ENCODE measurements at places on chromosomes 5 and 9.
A peak's percentile ranks its signal among the peaks of the same experiment; 100 is the strongest.

DNA sequence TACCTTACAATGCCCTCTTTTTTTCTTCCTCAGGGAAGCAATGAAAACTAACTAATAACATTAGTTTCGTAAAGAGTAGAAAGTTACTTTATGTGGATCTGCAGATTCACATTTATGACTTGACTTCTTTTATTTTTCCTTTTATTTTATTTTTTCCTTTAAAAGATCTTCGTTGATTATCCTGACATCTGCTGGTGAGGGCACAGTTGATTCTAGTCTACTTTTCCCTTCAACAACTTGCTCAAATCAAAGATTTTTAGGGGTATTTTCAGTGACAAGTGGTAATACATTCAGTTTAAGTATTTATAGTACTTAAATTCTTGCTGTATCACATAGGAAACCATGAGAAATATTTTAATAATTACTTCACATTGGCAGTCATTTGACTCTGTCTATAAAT lies 4.9 kb downstream of the EDIL3 start:
- no peak for DNase-seq
- H3K27me3 ChIP-seq: no peaks in the 10 kb centered on the region
- no peak overlapping the region for H3K27ac ChIP-seq
- H3K4me1 ChIP-seq: peaks cover 4% of the 10 kb centered on the region
- H3K36me3 ChIP-seq: no peaks in the 10 kb centered on the region

GRCh38 chr5:39624268-39624886 lies 199.6 kb upstream of the DAB2 start:
- H3K27me3 ChIP-seq: no peaks in the 10 kb centered on the region
- H3K4me3 ChIP-seq: no peak overlapping the region
- H3K4me1 ChIP-seq: no peaks in the 10 kb centered on the region

- H3K36me3 ChIP-seq: no peaks in the 10 kb centered on the region
- H3K4me1 ChIP-seq: no peaks in the 10 kb centered on the region
- no peak overlapping the region for H3K4me3 ChIP-seq
- no peak overlapping the region for H3K27ac ChIP-seq
- DNase-seq: no peak
- peaks cover 2% of the 10 kb centered on the region for H3K27me3 ChIP-seq
Measured at GRCh38 chr9:115002371-115003120, 72.2 kb upstream of the TNFSF8 start.

GRCh38 chr5:11852717-11853087 lies 51.5 kb downstream of the CTNND2 start:
- no peak for DNase-seq
- no peaks in the 10 kb centered on the region for H3K36me3 ChIP-seq
- H3K4me1 ChIP-seq: 0 out of 2 replicates have a peak, but pooled peaks cover 4% of the 10 kb centered on the region
- H3K27ac ChIP-seq: no peak overlapping the region
- H3K4me3 ChIP-seq: no peak overlapping the region

GRCh38 chr5:61493973-61494372 lies 161.9 kb downstream of the ZSWIM6 start:
- H3K4me1 ChIP-seq: no peaks in the 10 kb centered on the region
- no peak overlapping the region for H3K27ac ChIP-seq
- no peaks in the 10 kb centered on the region for H3K36me3 ChIP-seq
- DNase-seq: no peak

DNA sequence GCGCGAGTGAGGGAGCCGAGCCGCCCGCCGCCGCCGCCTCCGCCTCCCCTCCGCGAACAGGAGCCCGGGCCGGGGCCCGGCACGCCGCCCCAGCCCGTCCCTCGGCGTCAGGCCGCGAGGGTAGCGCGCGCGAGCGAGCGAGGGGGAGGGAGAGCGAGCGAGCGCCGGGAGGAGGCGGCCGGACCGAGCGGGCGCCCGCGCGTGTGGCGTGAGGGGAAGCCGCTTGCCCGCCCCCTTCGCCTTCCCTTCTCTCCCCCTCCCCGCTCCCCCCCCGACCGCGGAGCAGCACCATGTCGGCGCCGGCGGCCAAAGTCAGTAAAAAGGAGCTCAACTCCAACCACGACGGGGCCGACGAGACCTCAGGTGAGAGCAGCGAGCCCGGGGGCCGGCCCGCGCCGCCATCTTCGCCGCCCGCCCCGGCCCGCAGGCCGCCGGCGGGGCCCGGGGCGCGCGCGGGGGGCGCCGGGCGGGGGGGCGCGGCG lies 312 bp downstream of the SET start:
- peak overlapping the region; percentile 64 for H3K4me3 ChIP-seq
- H3K27me3 ChIP-seq: no peaks in the 10 kb centered on the region
- H3K4me1 ChIP-seq: peaks cover 15% of the 10 kb centered on the region
- peak overlapping the region; percentile 86 for H3K27ac ChIP-seq

- no peaks in the 10 kb centered on the region for H3K27me3 ChIP-seq
- DNase-seq: no peak
- H3K4me3 ChIP-seq: no peak overlapping the region
- no peak overlapping the region for H3K27ac ChIP-seq
Measured at GRCh38 chr5:131280417-131280816, 16.6 kb downstream of the CDC42SE2 start.

DNA sequence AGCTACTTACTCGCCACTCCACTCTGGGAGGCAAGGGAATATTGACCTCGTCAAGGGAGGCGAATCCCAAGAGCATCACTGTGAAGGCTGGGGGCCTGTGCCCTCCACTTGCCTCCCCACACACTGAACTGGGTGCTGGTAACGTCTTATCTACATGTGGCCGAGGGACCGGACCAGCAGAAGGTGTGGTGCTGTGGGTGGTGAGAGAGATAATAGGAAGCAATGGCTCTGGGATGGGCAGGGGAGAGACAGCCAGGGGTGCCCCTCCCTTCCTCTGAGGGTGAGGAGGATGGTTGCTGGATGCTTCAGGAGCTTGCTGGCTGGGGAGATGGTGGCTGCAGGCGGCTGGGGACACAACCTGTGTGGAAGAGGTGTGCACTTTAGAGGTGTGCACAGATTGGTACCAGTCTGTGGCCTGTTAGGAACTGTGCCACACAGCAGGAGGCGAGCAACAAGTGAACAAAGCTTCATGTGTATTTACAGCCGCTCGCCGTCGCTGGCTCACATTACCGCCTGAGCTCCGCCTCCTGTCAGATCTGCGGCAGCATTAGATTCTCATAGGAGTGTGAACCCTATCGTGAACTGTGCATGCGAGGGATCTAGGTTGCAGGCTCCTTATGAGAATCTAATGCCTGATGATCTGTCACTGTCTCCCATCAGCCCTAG lies 100.3 kb downstream of the ENTREP1 start:
- no peak for DNase-seq
- no peaks in the 10 kb centered on the region for H3K4me1 ChIP-seq
- H3K27ac ChIP-seq: no peak overlapping the region
- H3K4me3 ChIP-seq: no peak overlapping the region
- H3K27me3 ChIP-seq: no peaks in the 10 kb centered on the region

- H3K36me3 ChIP-seq: no peaks in the 10 kb centered on the region
- no peak overlapping the region for H3K27ac ChIP-seq
- no peaks in the 10 kb centered on the region for H3K4me1 ChIP-seq
- DNase-seq: no peak
Measured at GRCh38 chr9:134571326-134571931, 70.2 kb upstream of the COL5A1 start.

GRCh38 chr9:137740312-137740711 lies 121.5 kb downstream of the EHMT1 start:
- peaks cover 3% of the 10 kb centered on the region for H3K36me3 ChIP-seq
- no peak overlapping the region for H3K4me3 ChIP-seq
- no peaks in the 10 kb centered on the region for H3K27me3 ChIP-seq

DNA sequence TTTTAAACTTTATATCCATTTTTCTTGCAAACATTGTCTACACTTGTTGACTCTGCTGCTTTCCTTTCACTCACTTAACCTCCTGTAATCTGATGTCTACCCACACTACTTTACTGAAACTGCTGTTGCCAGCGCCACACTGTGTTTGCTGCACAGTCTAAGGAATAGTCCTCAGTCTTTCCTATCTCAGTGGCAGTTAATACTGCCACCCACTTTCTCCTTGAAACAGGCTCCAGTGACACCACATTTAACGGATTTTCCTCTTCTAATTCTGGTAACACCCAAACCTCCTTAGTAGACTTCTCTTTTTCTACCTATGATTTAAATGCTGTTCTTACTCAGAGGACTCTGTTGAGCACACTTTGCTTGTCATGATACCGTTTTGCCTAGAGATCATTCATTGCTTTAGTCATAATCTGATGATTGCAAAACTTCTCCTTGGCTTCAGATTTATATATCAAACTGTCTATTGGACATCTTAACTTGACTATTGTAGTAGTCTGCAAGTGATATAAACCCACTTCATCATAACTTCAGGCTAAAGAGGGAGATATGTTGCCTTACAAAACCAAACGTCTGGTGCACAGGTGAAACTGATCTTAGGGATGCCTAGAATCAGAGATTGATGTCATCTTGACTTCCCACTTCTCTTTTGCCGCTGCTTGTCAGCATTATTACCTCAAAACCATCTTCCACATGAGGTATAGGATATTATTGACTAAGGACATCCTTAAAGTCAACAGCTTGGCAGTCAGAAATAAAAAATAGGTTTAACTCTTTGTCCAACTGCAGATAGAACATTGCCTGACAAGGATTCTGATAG lies 94.1 kb downstream of the CDC42SE2 start:
- no peak overlapping the region for H3K27ac ChIP-seq
- H3K27me3 ChIP-seq: no peaks in the 10 kb centered on the region
- no peak for DNase-seq
- H3K4me1 ChIP-seq: no peaks in the 10 kb centered on the region
- no peak overlapping the region for H3K4me3 ChIP-seq

GRCh38 chr5:13745508-13745907 lies 199.0 kb downstream of the DNAH5 start:
- no peak overlapping the region for H3K27ac ChIP-seq
- H3K36me3 ChIP-seq: no peaks in the 10 kb centered on the region
- no peaks in the 10 kb centered on the region for H3K4me1 ChIP-seq
- H3K4me3 ChIP-seq: no peak overlapping the region
- no peak for DNase-seq
- no peaks in the 10 kb centered on the region for H3K27me3 ChIP-seq

- no peaks in the 10 kb centered on the region for H3K36me3 ChIP-seq
- H3K4me1 ChIP-seq: no peaks in the 10 kb centered on the region
- no peak for DNase-seq
- no peak overlapping the region for H3K27ac ChIP-seq
- H3K27me3 ChIP-seq: no peaks in the 10 kb centered on the region
Measured at GRCh38 chr5:104538734-104539133, 976.1 kb upstream of the NUDT12 start.

- H3K4me3 ChIP-seq: no peak overlapping the region
Measured at GRCh38 chr5:100623719-100624118, 88.5 kb downstream of the FAM174A start.

- H3K4me3 ChIP-seq: no peak overlapping the region
- no peak overlapping the region for H3K27ac ChIP-seq
- H3K4me1 ChIP-seq: no peaks in the 10 kb centered on the region
- no peaks in the 10 kb centered on the region for H3K27me3 ChIP-seq
- no peaks in the 10 kb centered on the region for H3K36me3 ChIP-seq
- DNase-seq: no peak
Measured at GRCh38 chr5:172603251-172603806, 37.7 kb upstream of the NEURL1B start.

DNA sequence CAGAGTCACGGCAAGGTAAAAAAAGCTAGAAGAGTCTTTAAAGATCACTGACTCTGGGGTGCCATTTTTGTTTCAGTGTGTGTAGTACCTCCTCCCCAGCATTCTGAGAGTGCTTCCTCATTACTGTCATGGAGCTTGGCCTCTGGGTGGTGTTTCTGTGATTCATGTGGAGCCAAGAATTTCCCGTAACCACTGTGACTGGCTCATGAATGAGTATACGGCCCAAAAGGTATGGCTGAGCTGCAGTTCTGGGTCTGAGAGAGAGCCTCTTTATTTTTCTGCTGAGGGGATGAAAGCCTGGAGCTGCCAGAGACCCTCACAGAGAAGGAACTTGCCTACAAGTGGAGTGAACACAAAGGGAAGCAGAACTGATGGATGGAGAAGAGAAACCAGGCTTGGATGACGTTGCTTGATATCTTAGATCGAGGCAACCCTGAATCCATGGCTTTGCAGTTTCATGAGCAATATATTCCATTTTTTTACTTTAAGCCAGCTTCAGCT lies 85.6 kb downstream of the PTTG1 start:
- DNase-seq: no peak
- H3K36me3 ChIP-seq: no peaks in the 10 kb centered on the region
- H3K4me1 ChIP-seq: no peaks in the 10 kb centered on the region
- H3K27ac ChIP-seq: no peak overlapping the region
- H3K27me3 ChIP-seq: no peaks in the 10 kb centered on the region
- no peak overlapping the region for H3K4me3 ChIP-seq

- DNase-seq: no peak
- H3K4me3 ChIP-seq: no peak overlapping the region
- H3K36me3 ChIP-seq: no peaks in the 10 kb centered on the region
- no peaks in the 10 kb centered on the region for H3K27me3 ChIP-seq
- no peaks in the 10 kb centered on the region for H3K4me1 ChIP-seq
- no peak overlapping the region for H3K27ac ChIP-seq
Measured at GRCh38 chr5:57119031-57119430, 54.8 kb upstream of the GPBP1 start.

GRCh38 chr5:127101533-127101932 lies 28.2 kb upstream of the C5orf63 start:
- no peak overlapping the region for H3K27ac ChIP-seq
- no peak overlapping the region for H3K4me3 ChIP-seq
- H3K4me1 ChIP-seq: peaks cover 2% of the 10 kb centered on the region
- no peaks in the 10 kb centered on the region for H3K27me3 ChIP-seq

DNA sequence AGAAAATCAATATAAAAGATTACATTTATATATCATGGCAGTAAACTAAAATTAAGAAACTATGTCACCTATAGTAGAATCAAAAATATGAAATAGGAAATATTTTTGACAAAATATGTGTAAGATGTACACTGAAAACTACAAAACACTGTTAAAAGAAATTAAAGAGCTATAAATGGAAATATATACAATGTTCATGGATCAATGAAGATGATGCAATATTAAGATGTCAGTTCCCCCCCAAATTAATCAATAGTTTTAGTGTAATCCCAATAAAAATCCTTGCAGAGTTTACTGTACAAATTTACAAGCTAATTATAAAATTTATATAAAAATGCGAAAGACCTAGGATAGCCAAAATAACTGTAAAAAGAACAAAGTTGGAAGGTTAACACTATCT lies 173.0 kb upstream of the ADRA1B start:
- no peak for DNase-seq
- no peak overlapping the region for H3K4me3 ChIP-seq
- no peaks in the 10 kb centered on the region for H3K27me3 ChIP-seq
- H3K4me1 ChIP-seq: no peaks in the 10 kb centered on the region
- no peaks in the 10 kb centered on the region for H3K36me3 ChIP-seq

GRCh38 chr5:169979871-169980270 lies 424 bp downstream of the INSYN2B start:
- peaks cover 10% of the 10 kb centered on the region for H3K4me1 ChIP-seq
- DNase-seq: no peak
- no peaks in the 10 kb centered on the region for H3K36me3 ChIP-seq
- H3K27ac ChIP-seq: no peak overlapping the region

GRCh38 chr9:128558431-128559310 lies 6.3 kb downstream of the SPTAN1 start:
- no peaks in the 10 kb centered on the region for H3K27me3 ChIP-seq
- no peak overlapping the region for H3K4me3 ChIP-seq
- H3K27ac ChIP-seq: no peak overlapping the region
- no peak for DNase-seq
- H3K36me3 ChIP-seq: no peaks in the 10 kb centered on the region
- peaks cover 9% of the 10 kb centered on the region for H3K4me1 ChIP-seq
